ENCODE measurements at places on chromosomes 1 and 21.

DNA sequence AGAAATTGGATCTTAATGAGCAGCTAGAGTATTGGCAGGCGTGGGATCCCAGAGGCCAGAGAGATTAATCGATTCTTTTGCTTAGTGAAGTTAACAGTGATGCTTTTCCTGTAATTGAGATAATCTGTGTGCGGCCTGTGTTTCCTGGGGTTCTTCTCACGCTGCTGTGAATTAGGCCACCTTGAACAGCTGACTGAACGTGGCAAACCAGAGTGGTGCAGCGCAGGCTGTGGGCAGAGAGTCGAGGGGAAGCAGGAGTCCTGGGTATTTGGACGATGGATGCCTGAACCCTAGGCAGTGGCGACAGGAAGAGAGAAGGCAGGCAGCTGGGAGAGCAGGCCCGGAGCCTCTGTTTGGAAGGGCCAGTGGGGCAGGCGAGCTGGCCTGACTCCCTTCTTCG is 51.7 kb downstream of the RYR2 start:
- no peak for DNase-seq

- no peak for DNase-seq
Observed at GRCh38 chr1:179146476-179146875, 64.6 kb downstream of the TOR3A start.

DNA sequence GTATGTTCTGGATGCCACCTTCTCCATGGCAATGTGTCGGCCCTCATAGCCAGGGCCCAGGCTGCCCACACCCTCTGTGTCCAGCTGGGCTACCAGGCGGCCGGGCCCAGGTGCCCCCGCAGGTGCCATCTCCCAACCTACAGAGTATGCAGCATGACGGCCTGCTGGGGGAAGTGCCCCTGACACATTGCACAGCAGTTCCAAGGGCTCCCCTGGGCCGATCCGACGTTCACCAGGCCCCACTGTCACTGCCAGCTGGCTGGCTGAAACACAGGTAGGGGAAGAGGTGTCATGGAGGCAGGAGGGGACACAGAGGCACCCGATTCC is 5.4 kb downstream of the IGSF8 start:
- no peak for DNase-seq

GRCh38 chr1:90133133-90133532 is 138.2 kb downstream of the ZNF326 start:
- DNase-seq, result peak; percentile 14

DNA sequence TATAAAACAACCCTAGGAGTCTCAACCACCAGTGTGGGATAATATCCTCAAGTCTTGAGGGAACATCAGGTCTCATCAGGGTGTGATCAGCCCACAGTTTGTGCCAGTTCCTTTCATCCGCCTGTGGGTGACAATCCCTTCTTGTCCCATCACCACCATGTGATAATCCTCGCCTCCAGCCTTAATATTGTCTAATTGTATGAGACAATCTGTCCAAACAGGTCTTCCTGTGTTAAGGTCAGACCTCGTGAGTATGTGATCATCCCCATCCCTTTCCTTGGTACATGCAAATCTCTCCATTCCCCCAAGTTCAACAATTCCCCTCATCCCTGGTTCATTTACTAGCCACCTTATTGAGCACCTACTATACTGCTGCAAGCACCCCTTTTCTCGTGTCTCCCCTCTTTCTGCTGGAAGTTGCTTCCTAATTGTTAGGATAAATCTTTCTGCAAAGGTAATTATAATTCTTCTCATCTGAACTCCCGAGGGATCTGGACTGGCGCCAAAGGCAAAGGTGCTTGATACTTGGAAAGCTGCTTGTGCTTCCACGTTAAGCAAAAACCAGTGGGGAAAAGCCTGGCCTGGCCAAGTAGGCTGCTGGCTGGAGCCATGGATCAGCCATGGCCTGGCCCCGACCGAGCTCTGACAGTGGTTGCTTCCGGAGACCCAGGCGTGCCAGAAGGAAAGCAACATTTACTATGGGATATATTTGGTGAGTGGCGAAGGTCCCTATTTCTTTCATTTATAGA is 92.5 kb downstream of the RNF220 start:
- DNase-seq, result no peak

GRCh38 chr1:32639489-32640075 is 10.8 kb downstream of the ZBTB8OS start:
- DNase-seq, result no peak

DNA sequence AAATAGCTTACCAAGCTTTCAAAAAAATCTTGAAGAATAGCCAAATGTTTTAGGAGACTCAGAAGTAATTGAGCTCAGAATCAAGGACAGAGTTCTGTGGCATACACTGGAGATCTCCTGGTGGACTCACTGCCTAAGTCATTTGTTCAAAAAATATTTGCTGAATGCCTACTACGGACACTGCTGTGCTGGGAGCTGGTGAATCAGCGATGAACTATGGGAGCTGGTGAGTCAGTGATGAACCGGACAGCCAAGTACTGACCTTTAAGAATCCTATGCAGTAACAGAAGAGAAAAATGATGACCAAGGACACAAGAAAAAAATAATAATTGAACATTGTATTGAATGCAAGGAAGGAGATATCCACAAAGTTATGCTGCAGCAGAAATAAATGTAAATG is 717.9 kb upstream of the CXADR start:
- DNase-seq, result no peak

- DNase-seq, result no peak
Observed at GRCh38 chr1:227901906-227902640, 45.7 kb downstream of the WNT9A start.

DNA sequence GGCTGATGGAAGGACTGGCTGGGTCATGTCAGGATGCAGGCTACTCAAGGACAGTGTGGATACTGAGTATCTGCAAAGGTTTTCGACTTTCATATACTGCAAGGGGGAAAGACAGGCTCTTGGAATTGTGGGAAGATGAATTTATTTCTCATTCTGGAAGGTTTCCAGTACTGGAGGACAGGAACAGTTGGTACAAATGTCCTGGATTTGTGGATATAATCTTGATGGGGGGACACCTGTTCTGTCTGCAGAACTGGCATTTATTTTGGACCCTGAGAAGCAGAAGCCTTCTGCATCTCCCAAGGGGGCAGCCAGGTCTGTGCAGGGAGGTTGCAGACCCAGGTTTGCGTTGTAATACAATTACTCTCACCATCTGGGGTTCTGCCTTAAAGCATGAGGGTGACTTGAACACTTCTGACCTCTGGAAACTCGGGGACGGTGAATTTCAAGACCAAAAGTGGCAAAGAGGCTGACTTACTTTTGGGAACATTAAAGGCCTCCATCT is 65.8 kb downstream of the NOS1AP start:
- peak; percentile 62 for DNase-seq

DNA sequence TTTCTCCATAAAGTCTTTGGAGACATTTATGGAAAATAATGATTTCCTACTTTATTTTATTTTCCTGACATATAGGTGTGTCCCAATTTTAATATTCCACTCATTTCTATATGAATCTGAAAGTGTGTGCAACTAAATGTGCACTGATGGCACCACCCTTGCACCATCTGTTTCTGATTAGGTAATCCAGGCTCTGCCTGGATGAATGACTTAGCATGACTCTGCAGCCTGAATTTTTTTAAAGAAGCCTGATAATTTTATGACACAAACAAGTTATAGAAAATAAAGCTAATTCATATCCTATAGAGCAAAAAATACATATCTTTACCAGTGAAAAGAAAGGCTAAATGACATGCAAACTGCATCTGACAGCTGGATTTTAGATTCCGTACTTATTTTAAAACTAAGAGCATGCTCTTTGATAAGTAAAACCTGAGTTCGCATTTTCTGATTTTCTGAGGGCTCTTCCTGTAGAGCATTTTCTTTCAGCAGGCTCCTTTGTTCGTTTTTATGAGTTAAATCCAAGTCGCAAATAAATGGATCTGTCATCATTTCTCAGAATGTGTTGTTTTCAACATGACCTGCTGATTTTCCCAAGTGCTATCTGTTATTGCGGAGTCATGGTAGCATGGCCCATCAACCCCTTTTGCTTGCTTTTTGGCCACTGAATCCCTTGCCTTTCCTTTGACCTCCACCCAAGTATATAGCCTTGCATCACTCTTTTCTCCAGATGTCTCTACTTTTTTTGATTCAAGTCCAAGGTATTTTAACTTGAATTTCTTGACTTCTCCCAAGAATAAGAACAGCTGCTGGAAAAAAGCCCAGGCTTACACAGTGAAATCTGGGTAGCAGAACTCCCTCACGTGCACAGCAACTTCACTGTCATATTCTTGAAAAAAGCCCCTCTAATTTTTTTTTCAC is 52.8 kb upstream of the LYPLAL1 start:
- no peak for DNase-seq

- no peak for DNase-seq
Observed at GRCh38 chr1:115142616-115143015, 53.3 kb upstream of the TSPAN2 start.

DNA sequence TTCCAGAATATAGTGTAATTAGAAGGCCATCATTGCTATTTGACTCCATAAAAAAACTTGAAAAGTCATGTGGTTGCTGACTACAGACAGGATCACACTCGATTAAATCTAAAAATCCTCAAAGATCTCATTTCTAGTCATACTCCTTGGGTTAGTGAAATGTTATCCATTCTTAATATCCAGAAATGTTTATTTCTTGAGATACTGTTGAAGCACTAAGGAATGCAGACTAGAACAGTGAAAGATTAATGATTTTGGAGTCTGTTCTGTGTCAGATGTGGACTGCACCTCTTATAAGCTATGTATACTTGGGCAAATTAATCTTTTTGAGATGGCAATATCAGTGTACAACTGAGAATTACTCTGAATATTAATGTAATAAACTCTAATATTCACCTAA is 65.1 kb downstream of the ADSS2 start:
- DNase-seq, result no peak

- DNase-seq, result no peak
Observed at GRCh38 chr1:90876101-90876500, 145.7 kb downstream of the ZNF644 start.

GRCh38 chr1:57845041-57845440 is 421.2 kb upstream of the DAB1 start:
- DNase-seq, result no peak
